ENCODE measurements at places on chromosomes 12 and 14.

GRCh38 chr14:101199028-101199770, 295.7 kb upstream of the RTL1 start:
- no peak for DNase-seq

GRCh38 chr12:896031-896430, 53.5 kb downstream of the RAD52 start:
- no peak for DNase-seq

DNA sequence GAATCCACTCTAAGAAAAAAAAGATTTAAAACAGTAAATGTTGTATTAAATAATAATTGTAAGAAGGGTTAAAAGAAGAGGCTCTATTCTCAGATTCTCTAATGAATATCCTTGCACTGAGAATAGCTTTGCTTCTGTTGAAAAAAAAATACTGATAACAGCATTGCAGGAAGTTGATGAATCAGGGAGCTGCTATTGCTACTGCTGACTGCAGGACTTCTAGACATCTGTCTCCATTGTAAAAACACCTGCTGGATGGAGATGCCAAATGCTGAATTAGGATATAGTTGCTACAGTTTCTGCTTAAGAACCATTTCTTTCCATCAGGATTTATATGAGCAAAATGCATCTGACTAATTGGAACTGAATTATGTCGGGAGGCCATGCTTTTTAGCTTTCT, 50.3 kb upstream of the ANP32D start:
- DNase-seq = no peak

GRCh38 chr12:122081083-122081696, 2.6 kb downstream of the MLXIP start:
- peak; percentile 90 for DNase-seq

DNA sequence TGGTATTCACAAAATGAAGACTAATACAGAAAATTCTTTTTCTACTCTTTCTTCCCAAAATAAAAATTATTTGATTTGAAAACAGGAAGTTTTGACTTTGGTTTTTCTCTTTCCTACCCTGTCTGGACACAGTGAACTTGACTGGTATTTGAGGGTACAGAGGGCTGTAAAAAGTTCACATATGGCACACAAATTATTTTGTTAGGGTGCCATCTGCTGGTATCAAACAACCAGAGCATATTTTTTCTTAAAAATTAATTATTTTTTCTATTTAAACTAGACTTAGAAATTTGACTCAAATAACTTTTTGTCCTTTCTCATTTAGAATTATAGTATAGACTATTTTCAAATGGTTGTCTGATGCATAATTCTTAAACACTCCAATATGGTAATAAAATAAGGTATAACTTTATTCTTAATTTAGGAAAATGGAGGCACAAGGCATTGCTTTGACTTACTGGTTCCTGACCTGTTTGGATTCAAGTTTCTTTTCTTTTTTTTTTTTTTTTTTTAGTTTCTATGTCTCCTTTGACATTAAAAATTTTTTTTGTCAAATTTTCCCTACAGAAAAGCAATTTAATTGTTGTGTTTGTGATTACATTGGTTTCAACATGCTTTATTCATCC, 390.6 kb downstream of the PRKD1 start:
- no peak for DNase-seq

All from mammary epithelial cell (primary cell).